Activated CD4-positive, alpha-beta T cell treated with anti-CD3 and anti-CD28 coated beads, Interleukin-2, amount 10 ng/mL, durations not matched to agents 24 days and 14 days (primary cell): ENCODE measurements at places on chromosomes 1 and 21. TPM values are rescaled to one million over a fixed set of nuclear protein-coding genes. Genes with fewer than 3 reads are reported as not detected.

DNA sequence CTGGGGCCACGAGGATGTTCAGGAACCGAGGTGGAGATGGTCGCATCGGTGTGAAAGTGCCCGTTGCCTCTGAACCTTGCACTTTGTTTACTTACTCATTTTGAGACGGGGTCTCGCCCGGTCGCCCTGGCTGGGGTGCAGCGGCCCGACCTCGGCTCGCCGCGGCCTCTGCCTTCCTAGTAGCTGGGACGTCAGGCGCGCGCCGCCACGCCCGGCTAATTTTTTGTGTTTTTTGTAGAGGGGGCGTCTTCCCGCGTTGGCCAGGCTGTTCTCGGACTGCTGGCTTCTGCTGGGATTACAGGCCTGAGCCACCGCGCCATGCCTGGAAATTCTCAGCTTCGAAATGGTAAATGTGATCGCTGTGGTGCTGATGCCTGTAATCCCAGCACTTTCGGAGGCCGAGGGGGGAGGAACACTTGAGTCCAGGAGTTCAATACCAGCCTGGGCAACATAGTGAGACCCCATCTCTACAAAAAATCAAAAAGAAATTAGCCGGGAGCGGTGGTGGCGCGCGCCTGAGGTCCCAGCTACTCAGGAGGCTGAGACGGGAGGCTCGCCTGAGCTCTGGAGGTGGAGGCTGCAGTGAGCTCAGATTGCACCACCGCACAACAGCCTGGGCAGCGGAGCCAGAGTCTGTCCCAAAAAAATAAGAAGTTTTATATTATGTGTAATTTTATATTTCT lies 684 bp upstream of the MRPL20 start:
- H3K4me1 ChIP-seq = peaks cover 21% of the 10 kb centered on the region
- peak; percentile 77 for DNase-seq
- H3K36me3 ChIP-seq = peaks cover 51% of the 10 kb centered on the region
- H3K27ac ChIP-seq = peak overlapping the region; percentile 84

Gene TAL1
- total RNA-seq = not detected in 2 replicates

Gene IGSF5
- not detected in 2 replicates for total RNA-seq

DNA sequence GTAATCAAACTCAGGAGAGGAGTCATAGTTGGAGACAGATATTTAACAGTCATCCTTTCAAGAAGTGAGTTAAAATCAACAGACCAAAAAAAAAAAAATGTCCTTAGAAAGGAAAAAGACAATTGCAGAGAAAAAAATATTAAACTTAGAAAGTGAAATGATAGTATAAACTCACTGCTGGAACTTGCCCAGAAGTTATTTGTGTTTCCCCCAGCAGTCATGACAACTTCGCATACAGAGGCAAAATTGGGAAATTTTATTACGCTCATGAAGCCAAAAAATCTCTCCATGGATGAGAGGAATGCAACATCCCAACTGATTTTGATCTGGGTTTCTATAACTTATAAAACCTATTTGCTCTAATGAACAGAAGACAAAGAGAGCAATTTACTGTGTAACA lies 198.2 kb downstream of the LRRC7 start:
- no peaks in the 10 kb centered on the region for H3K36me3 ChIP-seq
- no peak overlapping the region for H3K27ac ChIP-seq
- no peaks in the 10 kb centered on the region for H3K4me1 ChIP-seq

GRCh38 chr1:210239349-210240111 lies 6.9 kb downstream of the SERTAD4 start:
- H3K27ac ChIP-seq = no peak overlapping the region
- H3K4me1 ChIP-seq = peaks cover 1% of the 10 kb centered on the region
- DNase-seq = no peak
- no peaks in the 10 kb centered on the region for H3K36me3 ChIP-seq

Gene CAP1
- 417 and 440 TPM in 2 replicates for total RNA-seq

DNA sequence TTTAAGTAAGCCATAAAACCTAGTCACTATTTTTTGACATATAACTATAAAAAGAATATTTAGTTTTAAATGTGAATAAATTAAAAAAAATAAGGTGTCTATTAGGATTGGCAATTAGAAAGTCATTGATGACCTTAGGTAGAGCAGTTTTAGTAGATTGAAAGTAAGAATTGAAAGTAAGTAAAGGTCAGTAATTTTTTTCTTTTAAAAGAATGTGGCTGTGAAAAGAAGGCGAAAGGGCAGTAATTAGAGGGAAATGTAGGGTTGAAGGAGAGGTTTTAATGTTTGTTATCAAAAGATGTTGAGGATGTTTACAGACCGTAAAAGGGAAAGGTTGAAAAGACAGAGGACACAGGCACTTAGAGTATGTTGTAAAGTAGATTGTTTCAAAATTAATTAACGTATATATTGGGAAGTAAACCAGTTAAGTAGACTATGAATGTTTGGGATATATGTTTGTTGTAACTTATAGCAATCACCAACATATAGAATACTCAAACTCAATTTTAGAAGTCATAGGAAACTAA lies 41.0 kb downstream of the ZFYVE9 start:
- H3K36me3 ChIP-seq = no peaks in the 10 kb centered on the region
- no peak overlapping the region for H3K27ac ChIP-seq
- H3K4me3 ChIP-seq = no peak overlapping the region
- H3K27me3 ChIP-seq = no peaks in the 10 kb centered on the region

Gene GLIS1
- not detected in 2 replicates for total RNA-seq

Gene GCSAML
- 0.12 and 0.14 TPM in 2 replicates for total RNA-seq

DNA sequence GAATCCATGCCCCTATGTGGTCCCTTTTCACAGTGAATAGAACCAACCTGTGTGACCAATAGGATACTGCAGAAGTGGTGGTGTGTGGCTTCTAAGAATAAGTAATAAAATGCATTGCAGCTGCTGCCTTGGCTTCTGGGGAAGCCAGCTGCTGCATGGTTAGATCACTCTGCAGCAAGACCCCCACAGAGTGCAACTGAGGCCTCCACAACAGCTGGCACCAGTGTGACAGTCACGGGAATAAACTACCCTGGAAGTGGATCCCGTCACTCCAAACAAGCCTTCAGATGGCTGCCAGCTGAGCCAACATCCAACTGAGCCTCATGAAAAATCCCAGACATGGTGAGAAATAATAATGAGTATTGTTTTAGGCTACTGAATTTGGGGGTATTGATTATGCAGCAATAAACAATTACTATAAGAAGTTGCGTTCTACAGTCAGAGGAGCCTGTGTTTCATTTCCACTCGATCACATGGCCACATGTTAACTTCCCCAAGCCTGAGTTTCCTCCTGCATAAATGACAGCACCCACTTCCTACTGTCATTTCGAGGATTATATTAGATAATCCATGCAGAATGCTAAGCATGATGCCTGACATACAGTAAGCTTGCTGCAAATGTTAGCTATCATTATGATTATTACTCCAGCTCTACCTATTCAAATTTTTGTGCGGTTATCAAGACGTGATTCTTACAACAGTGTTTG lies 20.8 kb upstream of the COG2 start:
- no peak overlapping the region for H3K4me3 ChIP-seq
- H3K4me1 ChIP-seq = no peaks in the 10 kb centered on the region
- H3K27me3 ChIP-seq = peaks cover 13% of the 10 kb centered on the region

DNA sequence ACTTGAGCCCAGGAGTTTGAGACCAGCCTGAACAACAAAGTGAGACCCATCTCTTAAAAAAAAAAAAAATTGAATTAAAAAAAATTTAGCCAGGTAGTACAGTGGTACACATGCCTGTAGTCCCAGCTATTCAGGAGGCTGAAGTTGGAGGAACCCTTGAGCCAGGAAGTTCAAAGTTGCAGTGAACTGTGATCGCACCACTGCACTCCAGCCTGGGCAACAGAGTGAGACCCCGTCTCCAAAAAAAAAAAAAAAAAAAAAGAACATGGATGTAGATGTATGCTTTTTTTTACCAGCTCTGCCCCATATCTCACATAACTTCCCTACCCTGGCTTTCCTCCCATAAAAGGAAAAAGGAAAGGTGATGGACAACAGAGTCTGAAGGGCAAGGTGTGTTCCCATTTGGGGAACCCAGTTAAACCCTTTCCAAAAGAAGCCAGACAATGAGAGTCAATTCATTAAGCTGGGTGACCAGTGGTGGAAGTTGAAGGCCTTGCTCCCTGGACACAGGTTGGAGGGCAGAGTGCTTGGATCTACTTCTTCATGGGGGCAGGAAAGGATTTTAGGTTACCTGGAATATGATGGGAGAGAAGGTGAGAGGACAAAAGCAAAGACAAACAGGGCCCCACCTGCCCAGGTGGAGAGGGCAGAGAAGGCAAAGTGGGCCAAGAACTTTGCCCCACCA lies 2.9 kb downstream of the KRTCAP2 start:
- H3K4me3 ChIP-seq = peak overlapping the region; percentile 55
- peaks cover 10% of the 10 kb centered on the region for H3K27me3 ChIP-seq
- H3K27ac ChIP-seq = no peak overlapping the region

DNA sequence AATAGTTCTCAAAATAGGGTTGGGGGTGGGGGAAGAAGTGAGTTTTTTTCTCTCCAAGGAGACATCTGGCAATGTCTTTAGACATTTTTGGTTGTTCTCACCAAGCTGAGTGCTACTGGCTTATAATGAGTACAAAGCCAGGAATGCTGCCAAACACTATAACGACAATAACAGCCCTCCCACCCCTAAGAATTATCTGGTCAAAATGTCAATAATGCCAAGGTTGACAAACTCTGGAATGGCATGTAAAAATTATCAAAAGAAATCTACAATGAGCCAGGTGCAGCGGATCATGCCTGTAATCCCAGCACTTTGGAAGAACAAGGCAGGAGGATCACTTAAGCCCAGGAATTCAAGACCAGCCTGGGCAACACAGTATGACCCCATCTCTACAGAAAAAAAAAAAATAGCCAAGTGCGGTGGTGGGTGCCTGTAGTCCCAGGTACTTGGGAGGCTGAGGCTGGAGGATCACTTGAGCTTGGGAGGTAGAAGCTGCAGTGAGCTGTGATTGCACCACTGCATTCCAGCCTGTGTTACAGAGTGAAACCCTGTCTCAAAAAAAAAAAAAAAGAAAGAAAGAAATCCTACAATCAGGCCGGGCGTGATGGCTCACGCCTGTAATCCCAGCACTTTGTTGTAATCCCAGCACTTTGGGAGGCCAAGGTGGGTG lies 2.5 kb downstream of the ATP5PF start:
- peaks cover 43% of the 10 kb centered on the region for H3K36me3 ChIP-seq
- H3K4me3 ChIP-seq = peak overlapping the region; percentile 21
- peaks cover 4% of the 10 kb centered on the region for H3K27me3 ChIP-seq
- DNase-seq = no peak
- H3K27ac ChIP-seq = no peak overlapping the region

GRCh38 chr1:182978151-182978853 lies 25.3 kb upstream of the SHCBP1L start:
- no peak overlapping the region for H3K4me3 ChIP-seq
- H3K4me1 ChIP-seq = no peaks in the 10 kb centered on the region
- H3K36me3 ChIP-seq = no peaks in the 10 kb centered on the region
- no peak overlapping the region for H3K27ac ChIP-seq
- DNase-seq = no peak

DNA sequence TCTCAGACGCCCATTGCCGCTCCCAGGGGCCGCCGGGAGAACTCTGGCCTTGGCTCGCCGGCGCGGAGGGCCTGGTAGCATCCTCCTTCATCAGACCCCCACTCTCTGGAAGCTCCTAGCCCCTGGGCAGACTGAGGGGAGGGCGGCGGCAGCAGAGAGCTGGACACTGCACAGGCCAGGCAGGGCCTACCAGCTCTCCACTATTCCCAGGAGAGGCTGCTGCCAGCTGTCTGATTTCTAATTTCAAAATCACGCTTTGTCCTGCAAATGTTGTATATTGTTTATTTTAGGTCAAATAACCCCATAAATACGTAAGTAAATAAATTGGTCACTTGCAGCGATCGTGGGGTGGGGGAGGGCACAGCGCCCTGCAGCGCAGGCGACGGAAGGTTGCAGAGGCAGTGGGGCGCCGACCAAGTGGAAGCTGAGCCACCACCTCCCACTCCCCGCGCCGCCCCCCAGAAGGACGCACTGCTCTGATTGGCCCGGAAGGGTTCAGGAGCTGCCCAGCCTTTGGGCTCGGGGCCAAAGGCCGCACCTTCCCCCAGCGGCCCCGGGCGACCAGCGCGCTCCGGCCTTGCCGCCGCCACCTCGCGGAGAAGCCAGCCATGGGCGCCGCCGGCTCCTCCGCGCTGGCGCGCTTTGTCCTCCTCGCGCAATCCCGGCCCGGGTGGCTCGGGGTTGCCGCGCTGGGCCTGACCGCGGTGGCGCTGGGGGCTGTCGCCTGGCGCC lies at the start of gene MTARC1:
TSS of gene MTARC1 (plus strand) at position 577 of the 732 bp plus-strand sequence. CDS start at position 609, 32 bp downstream.
- peaks cover 63% of the 10 kb centered on the region for H3K27me3 ChIP-seq
- no peak for DNase-seq
- H3K27ac ChIP-seq = peak within 1 kb of the TSS; percentile 1
- H3K4me3 ChIP-seq = no peak within 1 kb of the TSS

Gene ACP6
- 9.5 and 15.3 TPM in 2 replicates for total RNA-seq

DNA sequence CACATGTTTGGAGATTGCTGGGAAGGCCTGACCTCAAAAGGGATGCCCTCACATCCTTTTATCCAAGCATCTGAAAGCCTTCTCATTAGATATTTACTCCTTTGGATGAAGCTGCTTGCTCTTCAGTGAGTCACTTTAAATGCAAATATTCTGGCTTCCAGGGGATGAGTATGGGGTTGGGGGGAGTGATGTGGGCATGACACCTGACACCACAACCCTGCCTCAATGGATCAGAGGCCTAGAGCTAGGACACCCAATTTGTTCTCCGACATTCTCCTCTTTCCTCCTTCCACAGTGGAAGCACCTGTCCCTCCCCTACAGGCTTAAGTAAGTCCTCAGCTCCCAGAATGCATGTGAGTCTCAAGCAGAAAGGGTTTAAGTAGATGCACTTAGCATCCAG lies 238.3 kb downstream of the OMA1 start:
- no peaks in the 10 kb centered on the region for H3K36me3 ChIP-seq
- no peak overlapping the region for H3K4me3 ChIP-seq
- H3K27me3 ChIP-seq = no peaks in the 10 kb centered on the region
- no peak overlapping the region for H3K27ac ChIP-seq
- no peaks in the 10 kb centered on the region for H3K4me1 ChIP-seq

Gene JAM2
- 0.33 and 0.36 TPM in 2 replicates for total RNA-seq

DNA sequence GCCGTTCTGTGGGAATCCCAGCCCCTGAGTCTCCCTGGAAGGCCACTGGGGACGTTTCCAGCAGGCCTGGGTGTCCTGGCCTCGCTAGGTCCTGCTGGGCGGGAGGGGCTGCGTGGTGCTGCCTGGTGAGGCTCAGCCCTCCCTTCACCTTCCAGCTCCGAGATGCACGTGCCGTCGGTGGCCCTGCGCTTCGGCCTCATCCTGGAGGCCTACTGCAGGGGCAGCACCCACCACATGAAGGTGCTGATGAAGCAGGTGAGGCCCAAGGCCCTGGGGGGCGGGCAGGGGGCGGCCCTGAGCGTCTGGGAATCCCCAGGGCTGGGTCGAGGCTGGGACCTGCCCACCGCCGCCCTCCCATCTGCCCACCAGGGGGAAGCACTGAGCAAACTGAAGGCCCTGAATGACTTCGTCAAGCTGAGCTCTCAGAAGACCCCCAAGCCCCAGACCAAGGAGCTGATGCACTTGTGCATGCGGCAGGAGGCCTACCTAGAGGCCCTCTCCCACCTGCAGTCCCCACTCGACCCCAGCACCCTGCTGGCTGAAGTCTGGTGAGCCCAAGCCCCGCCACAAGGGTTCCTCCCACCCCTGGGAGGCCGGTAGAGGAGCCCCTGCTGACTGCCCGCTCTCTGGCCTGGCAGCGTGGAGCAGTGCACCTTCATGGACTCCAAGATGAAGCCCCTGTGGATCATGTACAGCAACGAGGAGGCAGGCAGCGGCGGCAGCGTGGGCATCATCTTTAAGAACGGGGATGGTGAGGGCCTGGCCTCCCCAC lies 70.3 kb downstream of the PIK3CD start:
- H3K4me1 ChIP-seq = peaks cover 46% of the 10 kb centered on the region
- peaks cover 80% of the 10 kb centered on the region for H3K36me3 ChIP-seq
- peak; percentile 91 for DNase-seq
- H3K27ac ChIP-seq = no peak overlapping the region
- H3K4me3 ChIP-seq = no peak overlapping the region

GRCh38 chr1:12402842-12403241 lies 173.0 kb downstream of the VPS13D start:
- H3K27ac ChIP-seq = no peak overlapping the region
- DNase-seq = no peak
- H3K36me3 ChIP-seq = peaks cover 49% of the 10 kb centered on the region
- peaks cover 27% of the 10 kb centered on the region for H3K4me1 ChIP-seq
- H3K4me3 ChIP-seq = no peak overlapping the region
- H3K27me3 ChIP-seq = no peaks in the 10 kb centered on the region
